ENCODE measurements at places on chromosomes 7 and 10.

- no peak for DNase-seq
Measured at GRCh38 chr10:29619241-29619669, 15.5 kb downstream of the SVIL start.

DNA sequence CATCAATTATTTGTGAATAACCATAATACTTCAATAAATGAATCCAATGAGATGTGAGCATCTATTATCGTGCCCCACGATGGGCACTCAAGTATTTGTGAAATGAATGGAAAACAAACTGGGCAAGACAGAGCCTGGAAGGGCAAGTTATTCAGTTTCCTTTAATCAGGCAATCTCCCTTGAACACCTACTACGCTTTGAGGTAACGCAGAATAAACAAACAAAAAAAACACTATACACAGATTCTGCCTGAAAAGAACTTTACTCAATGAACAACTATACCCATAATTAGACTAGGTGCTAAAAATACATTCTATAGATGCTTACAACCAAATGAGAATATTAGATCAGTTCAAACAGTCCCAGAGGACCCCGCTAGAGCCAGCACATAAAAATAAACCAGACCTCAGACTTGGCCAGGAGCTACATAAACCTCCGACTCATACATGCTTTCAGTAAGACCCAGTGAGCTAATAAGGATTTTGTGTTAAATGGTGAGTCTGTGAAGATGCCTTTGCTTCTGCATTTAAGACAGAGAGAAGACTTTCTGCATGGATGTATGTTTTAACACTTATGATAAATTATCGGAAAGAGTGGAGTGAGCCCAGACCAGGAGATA lies 121.3 kb downstream of the MPP7 start:
- DNase-seq: no peak

DNA sequence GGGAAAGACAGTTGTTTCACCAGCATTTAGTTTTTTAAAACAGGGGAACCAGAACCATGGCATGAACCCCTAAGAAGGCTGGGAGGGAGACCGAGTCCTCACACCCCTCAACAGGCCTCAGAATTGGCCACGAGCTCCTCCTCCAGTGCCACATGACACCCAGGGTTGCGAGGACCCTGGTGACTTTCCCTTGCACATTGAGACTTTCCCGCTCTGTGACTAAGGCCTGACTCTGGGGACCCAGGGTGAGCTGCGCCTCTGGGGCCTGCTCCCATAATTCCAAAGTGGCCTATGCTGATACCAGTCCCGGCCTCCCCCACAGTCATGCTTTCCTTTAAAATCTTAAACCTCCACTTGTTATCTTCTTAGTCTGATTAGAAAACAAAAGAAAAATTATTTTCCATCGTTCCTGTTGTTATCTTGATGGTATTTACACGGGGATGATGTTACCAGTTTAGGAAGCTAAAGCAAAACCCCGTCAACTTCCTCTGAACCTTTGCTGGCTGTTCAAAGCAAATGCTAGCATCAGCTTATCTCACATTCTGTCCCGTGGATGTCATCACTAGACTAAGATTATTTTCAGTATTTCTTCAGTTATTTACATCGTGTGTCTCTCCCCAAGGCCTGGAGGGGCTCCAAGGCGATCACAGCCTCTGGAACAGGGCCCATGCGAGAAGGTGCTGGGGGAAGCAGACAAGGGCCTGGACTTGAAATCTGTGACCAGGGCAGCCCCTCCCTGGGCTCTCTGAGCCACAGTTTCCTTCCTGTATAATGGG lies 42.1 kb downstream of the FAM53B start:
- DNase-seq: peak; percentile 42

GRCh38 chr7:133936074-133936473 lies 191.1 kb upstream of the LRGUK start:
- no peak for DNase-seq

All from stimulated activated CD4-positive, alpha-beta T cell treated with anti-CD3 and anti-CD28 coated beads, Interleukin-12 subunit alpha, Interleukin-12 subunit beta, amount 100 ng/mL, for 24 hours (primary cell).